NCI-H1436 treated with DMSO at 0.1 percent for 48 hours (cell line): ENCODE measurements at places on chromosomes 5 and 9.

- DNase-seq = no peak
These were observed 188.8 kb downstream of the NTRK2 start for GRCh38 chr9:84858364-84858763.

- DNase-seq = no peak
These were observed 1.1 kb downstream of the JADE2 start for GRCh38 chr5:134526483-134527155.

DNA sequence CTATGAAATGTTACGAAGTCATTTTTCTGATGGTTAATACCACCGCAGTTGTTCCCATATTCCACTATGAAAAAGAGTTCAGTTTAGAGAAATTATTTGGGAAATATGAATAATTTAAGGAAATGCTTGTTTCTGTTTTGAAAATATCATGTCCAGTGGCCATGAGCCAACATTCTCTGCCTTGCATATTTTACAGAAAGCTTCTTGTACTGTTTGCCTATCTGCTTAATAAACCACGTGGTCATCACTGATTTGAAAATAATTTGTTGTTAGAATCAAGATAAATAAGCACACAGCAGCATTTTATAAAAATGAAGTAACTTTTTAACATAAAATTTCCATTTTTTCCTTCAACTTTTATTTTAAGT lies 381.5 kb upstream of the CDH18 start:
- no peak for DNase-seq

DNA sequence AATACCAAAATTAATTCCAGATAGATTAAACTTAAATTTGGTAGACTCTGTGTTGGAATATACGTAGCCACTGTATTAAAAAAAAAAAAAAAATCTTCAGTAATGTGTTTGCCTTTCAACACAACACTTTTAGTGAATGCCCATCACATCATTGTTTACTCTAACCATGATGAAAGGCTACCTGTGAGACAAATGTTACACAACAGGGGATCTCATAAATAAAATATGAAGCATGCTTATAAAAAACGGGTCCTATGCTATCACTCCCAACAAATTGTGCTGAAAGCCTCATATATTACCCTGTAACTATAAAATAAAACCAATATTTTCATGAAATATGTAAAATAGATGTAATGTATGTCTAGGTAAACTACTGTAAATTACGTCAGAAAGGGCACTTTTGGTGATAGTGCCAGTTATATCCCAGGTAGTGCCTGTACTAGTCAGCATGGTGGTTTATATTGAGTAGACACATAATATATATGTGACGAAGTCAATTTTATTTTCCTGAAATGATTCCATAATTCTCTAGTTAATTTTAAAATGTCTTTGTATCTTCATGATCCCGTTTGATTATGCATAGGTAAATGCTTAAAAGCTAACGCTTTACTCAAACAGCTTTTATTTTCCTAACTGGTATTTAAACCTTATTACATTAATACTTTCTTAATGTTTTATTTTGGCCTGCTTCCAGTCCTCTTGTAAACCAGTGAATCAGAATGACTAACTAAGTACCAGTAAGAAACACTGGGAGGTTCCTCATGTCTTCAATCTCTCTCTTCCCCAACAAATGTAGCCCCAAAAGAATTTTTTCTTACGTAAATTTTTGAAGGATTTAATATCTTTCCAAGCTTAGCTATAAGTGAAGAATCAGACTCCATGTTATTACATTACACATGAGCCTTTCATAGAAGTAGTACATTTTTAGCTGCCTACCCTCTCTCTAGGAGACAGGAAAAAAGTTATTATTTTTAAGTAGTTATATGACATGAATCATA lies 420.3 kb downstream of the GABRG2 start:
- DNase-seq = no peak

DNA sequence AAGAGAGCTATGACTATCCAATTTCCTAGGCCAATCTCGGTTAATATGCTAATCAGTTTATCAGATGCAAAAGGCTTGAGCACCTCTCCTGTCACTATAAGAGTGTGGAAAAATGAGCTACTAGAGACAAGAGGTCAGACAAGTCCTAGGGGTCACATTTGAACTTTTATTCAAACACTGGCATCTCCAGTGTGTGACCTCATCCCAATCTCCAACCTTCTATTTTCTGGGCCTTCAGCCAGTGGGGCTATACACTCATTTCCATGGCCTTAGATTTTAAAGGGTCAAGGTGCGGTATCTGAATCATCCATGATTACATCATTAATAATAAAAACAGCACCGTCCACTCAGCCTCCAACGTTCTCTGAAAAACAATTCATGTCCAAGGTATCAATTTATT lies 139.6 kb upstream of the LRRTM2 start:
- no peak for DNase-seq

- DNase-seq = no peak
These were observed 133.4 kb downstream of the PHF2 start for GRCh38 chr9:93709600-93710369.

GRCh38 chr9:6646293-6646636 lies 736 bp upstream of the GLDC start:
- no peak for DNase-seq

DNA sequence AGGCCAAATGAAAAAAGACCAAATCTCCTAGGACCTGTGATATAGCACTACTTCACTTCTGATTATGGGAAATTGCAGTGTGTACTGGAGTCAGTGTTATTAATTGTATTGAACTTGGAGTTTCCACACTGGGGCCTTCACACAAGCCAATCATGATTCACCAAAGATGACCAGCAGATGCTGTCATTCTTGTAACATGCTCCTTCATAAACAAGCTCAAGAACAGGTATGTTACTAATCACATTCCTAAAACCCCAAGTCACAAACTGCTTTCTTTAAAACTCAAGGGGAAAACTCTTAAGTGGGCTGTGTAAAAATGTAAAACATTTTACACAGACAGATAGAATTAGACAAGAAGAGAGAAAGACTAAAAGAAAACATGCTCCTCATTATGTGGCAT lies 5.6 kb downstream of the KLHL3 start:
- no peak for DNase-seq

- no peak for DNase-seq
These were observed at the start of gene GPR151 for GRCh38 chr5:146516151-146516475. Gene GPR151 (minus strand): TSS chr5:146516190. CDS start chr5:146516113, 77 bp downstream.

DNA sequence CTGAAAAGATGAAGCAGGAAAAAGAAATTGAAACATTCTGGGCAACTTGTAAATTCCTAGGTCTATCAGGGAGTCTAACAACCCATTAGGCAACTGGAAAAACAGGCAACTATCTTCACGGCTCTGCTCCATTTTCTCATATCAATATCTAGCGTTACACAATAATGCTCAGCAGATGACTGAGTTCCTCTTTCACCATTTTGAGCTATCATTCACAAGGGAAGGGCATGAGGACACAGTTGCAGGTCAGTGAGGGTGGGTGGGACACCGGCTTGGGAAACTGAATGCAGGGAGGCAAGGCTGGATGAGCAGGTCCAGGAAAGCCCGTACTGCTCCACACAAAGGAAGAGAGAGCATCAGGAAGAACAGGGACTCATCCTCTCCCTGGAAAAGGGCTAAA lies 67.0 kb downstream of the FRMD3 start:
- DNase-seq = no peak
